ENCODE measurements at places on chromosomes 12 and 14.

DNA sequence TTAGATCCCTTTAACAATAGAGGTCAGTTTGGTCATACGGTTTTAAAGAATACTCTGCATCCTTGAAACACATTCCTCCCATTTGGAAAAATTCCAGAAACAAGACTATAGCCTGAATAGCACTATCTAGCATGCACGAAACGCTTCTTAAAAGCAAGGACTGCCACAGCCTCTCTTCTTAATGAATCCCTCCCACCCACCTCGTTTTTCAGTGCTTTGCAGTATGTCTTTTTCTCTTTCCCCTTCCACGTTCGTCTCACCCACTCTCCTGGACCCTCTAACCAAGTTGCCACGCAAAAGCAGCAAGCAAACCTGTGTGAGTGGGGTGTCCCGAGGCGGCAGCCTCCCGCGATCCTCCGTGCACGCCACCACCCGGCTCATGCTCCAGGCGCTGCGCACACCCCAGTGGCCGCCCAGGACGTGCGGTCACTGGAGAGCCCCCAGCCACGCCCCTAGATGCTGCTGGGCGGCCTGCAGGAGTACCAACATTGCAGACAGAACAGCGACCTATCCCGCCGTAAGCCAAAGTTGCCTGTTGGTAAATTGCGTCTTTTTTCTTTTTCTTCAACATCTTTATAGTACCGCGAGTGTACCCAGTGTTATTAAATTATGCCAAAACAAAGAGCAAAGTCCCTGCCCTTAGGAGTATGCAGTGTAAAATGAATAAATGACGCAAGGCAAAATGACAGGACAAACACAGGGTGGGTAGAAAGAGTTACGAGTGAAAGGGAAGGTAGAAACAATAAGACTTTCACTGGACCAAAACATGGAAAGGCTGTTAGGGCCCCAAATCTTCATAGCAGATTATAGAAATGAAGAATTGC is at the start of gene SLC38A4:
SLC38A4 (minus strand) TSS at position 407 of the 824 bp plus-strand sequence. CDS start 32,926 bp downstream, outside the sequence.
- no peak for DNase-seq

- no peak for DNase-seq
Observed at GRCh38 chr12:103924761-103925641, 5.2 kb upstream of the HSP90B1 start.

- DNase-seq, result no peak
Observed at GRCh38 chr12:49515266-49515665, 23.6 kb upstream of the KCNH3 start.

DNA sequence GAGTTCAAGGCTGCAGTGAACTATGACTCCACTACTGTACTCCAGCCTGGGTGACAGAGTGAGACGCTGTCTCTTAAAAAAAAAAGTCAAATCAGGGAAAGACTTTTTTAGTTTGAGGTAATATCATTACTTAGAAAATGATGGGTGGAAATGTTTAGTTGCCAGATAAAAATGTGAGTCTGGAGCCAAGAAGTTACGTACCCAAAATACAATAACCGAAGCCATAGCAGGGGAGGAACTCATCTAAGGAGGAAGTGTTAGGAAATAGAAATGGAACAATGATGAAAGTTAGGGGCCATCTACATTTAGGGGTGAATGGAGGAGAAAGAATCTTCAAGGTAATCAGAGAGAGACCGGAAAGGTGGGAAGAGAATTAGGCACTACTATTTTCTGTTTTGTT is 98.8 kb downstream of the DACT1 start:
- DNase-seq, result no peak

DNA sequence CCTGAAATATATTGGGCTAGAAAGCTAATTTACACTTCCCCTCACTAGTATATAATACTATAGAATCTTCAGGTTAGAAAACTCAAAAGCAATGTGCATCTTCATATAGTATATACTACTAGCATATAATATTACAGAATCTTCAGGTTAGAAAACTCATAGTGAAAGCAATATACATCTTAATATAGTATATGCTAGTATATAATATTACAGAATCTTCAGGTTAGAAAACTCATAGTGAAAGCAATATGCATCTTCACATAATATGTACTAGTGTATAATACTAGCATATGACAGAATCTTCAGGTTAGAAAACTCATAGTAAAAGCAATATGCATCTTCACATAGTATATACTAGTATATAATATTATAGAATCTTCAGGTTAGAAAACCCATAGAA is 329.6 kb downstream of the ZFP36L1 start:
- no peak for DNase-seq

- DNase-seq, result no peak
Observed at GRCh38 chr14:87756661-87757060, 236.3 kb downstream of the GALC start.

- no peak for DNase-seq
Observed at GRCh38 chr12:120999191-121000120, 16.8 kb downstream of the C12orf43 start.

GRCh38 chr14:29271669-29272068 is 505.1 kb downstream of the FOXG1 start:
- no peak for DNase-seq

- no peak for DNase-seq
Observed at GRCh38 chr14:67133595-67134441, 55.4 kb upstream of the GARIN2 start.

DNA sequence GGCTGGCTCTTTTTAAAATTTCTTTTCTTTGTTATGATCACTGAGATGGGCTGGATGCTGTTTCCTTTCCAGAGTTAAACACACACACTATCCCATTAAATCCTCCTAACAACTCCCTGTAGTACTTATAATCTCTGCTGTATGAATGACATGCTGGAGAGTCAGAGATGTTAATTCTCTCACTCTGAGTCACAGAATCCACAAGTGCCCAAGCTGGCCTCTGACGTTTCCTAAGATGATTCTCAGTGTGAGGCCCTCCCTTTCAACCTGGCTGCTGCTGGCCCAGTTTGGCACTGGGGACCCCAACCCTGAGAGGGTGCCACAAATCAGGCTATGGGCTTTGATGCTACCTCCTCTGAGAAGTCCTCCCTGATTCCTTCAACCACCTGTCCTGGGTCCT is 5.4 kb downstream of the NOS1 start:
- DNase-seq, result no peak

DNA sequence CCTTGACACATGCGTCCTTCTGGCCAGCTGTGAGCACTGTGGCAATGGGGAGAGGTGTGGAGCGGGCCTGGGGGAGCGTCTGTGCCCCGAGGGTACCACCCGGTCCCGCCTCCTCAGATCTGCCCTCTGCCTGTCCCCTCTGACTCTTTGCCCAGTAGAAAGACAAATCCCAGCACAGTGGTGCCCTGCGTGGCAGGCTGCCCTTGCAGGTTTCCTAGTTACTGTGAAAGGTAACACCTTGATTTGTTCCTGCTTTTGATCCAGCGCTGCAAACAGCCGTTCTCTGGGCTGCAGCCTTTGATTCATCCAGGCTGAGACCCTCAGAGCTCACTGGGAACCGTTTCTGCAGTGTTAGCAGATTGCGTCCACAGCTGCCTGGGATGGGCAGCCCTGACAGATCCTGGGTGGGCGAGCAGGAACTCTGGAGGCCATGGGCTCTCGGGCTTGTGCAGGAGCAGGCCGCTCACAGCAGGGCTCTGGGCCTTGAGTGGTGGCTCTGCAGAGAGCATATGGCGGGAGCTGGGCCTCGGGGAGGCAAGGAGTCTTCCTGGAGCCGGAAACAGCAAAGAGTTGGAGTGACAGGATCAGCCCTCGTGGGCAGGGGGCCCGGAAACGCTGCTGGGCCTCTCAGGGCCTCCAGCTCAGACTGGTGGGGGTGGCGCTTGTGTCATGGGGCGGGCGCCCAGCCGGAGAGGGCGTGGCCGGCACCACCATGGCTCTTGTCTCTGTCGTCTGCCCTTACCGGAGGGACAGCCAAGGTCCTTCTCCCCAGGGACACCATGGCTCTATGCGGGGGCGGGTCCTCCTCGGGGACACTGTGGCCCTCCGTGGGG is 16.6 kb downstream of the FBRSL1 start:
- peak; percentile 45 for DNase-seq

GRCh38 chr14:91317381-91318308 is 73.1 kb upstream of the GPR68 start:
- no peak for DNase-seq

DNA sequence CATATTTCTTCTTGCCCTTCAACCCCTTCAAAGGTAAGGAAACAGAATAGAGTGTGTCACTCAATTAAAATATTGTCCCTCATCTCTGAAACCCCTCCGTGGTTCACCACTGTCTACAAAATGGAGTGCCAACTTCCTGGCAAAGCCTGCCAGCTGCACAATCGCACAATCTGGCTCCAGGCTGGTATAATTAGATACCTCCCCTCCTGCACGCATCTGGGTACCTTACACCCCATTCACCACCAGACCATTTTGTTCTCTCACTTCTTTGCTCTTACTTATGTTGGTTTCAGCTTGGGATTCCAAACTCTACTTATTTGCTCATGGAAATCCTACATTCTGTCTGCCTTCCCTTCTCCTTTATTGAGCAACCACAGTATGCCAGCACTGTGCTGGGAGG is 314.9 kb downstream of the NUAK1 start:
- no peak for DNase-seq

DNA sequence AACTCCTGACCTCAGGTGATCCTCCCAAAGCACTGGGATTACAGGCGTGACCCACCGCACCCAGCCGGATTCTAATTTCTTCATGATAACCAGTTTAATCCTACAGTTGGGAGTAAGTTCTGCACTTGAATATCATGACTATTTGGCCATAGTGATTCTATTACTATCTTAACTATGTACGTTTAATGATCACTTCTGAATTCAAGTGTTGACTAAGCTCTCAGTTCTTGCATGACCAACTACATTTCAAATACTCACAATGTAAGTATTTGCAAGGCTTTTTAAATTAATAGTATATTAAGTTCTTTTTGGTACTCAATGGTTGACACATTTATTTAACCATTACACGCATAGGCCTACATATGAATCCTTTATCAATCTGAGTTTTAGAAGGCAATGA is 17.4 kb upstream of the VPS33A start:
- no peak for DNase-seq

- DNase-seq, result no peak
Observed at GRCh38 chr12:29676676-29677075, 107.1 kb downstream of the TMTC1 start.

- DNase-seq, result no peak
Observed at GRCh38 chr12:126210026-126210425, 1144.8 kb downstream of the AACS start.

DNA sequence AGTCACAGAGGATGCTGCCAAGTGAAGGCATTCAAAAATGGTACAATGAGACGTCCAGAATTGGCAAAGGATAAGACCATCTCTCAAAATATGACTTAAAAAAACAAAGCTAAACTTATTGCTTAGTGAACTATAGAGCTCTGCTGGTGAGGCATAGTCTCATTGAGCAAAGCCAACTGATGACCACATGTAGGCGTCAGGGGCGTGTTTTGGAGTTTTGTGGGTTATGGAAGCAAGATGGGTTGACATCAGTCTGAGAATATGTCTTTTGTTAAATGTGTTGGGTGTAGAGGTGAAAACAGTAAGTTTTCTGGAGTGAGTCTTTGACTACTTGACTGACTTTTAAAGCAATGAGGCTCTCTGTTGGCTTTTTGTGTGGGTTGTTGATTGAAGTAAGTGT is 47.2 kb downstream of the ATL1 start:
- DNase-seq, result no peak

- DNase-seq, result no peak
Observed at GRCh38 chr12:56159482-56160192, 1.5 kb downstream of the MYL6 start.

DNA sequence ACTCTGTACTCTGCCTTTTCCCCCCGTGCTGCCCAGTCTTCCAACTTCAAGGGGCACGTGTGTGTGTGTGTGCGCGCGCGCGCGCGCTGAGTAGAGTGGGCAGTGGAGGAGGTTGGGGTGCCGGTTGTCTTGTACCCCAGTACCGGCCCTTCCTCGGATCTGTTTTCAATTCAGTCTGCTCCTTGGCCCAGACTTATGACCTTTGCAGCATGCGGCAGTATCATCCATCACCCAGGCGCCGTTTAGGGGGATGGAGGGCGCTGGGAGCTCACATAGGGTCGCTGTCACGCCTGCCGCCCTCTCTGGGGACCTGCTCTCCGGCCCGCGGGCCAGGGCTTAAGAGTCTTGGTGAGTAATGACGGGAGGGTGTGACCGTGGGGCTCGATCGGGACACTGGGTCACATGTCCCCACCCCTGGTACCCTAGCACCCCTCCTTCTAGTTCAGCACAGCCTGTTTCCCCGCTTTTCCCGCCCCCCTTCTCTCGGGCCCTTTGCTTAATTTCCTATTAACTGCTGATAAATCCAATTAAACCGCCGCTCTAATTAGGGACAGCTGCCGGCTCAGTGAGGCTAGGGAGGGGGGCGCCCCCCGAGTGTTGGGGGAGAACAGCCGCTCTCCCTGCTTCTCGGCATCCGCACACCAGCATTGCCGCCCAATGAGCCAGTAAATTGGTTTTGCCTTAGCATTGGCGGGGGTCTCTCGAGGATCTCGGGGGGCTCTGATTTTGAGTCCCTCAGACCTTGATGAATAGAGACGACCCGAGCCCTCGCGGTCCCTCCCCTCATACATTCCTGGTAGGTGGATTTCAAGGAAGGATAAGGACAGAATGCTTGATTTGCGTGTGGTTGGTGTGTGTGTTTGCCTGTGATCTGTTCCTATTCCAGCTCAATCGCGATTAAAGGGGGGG is 9.3 kb downstream of the STAC3 start:
- DNase-seq, result no peak

GRCh38 chr14:23114669-23115038 is 4.4 kb downstream of the CEBPE start:
- no peak for DNase-seq

GRCh38 chr12:6538420-6539313 is 4.3 kb downstream of the GAPDH start:
- DNase-seq, result no peak

DNA sequence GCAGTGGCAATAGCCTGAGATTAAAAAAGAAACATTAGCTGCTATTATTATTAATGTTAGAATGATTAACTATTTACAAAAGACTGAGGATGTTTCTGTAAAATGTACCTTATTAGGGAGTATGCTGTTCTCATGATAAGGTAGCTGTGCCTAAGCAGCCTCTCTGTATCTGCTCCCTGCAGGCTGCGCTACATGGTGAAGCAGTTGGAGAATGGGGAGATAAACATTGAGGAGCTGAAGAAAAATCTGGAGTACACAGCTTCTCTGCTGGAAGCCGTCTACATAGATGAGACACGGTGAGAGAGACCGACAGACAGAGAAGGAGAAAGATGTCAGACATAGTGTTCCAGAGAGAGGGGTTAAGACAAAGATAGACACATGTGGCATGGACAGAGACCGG is 17.4 kb downstream of the PDE1B start:
- DNase-seq, result no peak

Data from tibial nerve (tissue), 4 donors.